ENCODE measurements at places on chromosomes 1 and 21.

DNA sequence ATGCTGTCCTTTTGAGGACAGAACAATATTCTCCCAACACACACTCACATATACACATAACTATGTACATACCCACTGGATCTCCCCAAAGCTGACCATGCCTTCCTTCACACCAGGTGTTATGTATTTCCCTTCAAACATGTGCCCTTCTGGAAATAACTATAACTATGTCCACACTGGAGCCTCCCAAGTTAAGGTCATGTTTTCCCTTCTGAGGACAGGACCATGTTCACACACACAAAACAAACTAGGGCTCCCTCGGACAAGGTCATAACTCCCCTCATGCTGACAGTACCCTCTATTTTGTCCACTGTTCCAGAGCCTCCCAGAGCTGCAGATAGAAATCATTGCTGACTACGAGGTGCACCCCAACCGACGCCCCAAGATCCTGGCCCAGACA lies 7.8 kb downstream of the MMACHC start:
- DNase-seq, result no peak

DNA sequence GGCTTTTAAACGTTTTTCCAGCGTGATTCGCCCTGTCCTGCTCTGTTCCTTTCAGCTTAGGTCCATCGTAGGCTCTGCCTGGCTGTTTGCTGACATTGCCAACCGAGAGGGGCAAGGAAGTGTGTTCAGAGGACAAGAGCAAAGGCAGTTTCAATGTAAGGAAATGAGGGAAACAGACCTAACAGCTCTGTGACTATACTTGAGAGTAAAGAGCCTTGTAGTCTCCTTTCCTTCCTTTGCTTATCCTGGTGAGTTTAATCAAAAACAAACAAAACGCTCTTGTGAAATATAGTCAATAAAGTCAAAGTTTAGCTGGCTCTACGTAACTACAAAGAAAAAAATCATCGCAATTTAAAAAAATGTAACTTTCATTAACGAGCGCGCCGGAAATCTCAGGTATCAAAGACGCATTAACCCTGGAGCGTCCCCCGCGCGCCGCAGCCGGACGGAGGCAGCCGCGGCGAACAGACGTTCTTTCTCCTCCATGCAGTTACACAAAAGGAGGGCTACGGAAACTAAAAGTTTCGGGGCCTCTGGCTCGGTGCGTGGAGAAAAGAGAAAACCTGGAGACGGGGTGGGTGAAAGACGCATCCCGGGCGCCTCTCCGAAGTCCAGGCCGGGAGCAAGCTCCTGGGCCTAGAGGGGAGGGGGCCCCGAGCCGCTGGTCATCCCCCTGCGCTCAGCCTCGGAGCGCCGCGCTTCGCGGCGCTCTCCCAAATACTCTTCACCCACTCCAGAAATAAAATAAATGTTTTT lies 617 bp upstream of the ADGRL2 start:
- no peak for DNase-seq

DNA sequence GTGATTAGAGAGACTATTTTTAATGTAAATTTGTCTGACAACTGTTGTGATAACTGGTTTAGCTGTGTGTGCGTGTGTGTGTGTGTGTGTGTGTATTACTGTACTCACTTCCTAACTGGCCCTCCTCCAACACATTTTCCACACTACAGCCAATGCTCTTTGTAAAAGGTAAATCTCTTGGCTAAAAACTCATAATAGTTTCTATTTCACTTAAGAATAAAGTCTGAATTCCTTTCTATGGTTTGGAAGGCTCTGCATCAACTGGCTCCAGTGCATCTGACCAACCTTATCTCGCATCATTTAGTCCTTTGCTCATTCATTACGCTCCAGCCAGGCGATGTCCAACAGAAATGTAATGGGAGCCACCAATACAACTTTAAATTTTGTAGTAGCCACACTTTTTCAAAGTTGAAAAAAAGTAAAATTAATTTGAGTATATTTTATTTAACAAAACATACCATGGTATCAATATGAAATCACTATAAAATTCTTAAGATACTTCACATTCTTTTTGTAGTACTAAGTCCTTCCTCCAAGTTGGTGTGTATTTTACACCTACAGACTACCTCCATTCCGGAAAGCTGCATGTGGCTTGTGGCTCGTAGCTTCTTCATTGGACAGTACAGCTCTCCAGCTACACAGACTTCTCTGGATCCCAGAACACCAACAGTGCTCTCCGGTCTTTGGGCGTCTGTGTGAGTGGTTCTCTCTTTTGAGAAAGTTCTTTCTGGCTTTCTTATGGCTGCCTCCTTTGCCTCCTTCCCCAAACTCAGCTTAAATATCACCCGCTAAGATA lies 68.9 kb downstream of the NRIP1 start:
- DNase-seq, result no peak

DNA sequence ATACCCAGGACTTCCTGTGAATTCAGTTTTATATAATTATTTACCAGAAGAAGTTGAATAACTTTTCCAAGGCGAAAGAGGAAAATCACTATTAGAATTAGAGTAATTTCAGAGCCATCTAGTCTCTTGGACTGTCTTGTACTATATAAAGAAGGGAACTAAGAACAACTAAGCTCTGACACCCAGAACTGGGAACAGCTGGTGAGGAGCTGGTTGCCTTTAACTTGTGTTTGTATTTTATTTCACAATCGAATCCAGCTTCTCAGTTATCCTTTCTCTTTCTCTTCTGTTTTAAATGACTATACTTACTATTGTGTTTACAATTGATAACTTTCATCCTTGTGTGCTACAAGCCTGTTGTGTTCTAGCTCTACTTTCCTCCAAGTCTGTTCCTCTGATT lies 8.4 kb downstream of the SNX27 start:
- no peak for DNase-seq

DNA sequence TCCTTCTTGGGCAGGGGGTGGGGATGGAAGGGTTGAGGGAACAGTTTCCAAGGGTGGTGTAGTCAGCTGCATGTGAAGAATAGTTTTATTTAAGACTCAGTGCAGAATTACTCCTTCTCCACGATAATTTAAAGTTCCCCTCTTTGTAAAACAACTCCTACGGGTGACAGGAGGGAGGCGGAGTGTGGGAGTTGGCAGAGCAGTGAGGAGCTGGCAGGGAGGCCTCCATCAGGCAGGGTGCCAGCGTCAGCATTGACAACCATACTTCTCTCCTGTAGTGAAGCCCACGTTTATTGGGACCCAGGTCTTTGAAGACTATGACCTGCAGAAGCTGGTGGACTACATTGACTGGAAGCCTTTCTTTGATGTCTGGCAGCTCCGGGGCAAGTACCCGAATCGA lies 93.8 kb downstream of the MTR start:
- no peak for DNase-seq

GRCh38 chr1:156213644-156213966 lies 798 bp downstream of the PMF1 start:
- no peak for DNase-seq

- no peak for DNase-seq
Observed at GRCh38 chr1:226615876-226616275, 67.3 kb downstream of the STUM start.

- no peak for DNase-seq
Observed at GRCh38 chr21:42565886-42566523, 52.4 kb downstream of the SLC37A1 start.

DNA sequence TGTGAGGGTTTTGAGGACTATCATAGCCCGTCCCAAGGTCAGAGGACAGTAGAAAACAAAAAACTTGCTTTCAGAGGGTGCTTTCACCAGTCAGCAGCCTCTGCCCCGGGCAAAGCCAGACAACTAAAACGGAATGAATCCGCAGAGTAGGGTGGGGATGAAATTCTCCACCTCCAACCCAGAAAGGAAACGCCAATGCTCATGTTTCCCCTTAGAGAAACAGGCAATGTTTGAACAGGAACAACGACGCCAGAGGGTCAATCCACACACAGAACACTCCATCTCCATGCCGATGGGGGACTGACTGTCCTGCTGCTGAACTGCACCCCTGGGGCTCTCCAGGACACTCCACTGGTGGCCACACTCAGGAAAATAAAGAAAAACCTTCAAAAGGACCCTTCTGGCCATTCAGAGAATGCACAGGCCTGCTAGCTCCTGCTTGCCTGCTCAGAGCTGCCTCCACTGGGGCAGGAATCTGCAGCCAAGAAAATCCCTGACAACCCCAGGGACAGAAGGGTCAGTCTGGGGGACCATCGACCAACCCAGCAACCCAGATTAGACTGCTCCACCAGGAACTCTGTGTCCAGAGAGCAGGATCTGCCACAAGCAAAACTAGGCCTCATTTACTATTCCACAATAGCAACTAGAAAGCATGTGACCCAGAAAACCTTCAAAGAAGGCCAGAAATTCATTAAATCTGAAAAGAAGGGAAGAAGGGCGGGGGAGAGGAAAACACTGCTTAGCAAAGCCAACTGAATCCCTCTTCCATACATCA lies 116.0 kb downstream of the TOMM20 start:
- no peak for DNase-seq

- no peak for DNase-seq
Observed at GRCh38 chr1:31776516-31776915, 12.4 kb upstream of the ADGRB2 start.

GRCh38 chr1:62228136-62228882 lies 33.7 kb downstream of the L1TD1 start:
- DNase-seq, result no peak

- no peak for DNase-seq
Observed at GRCh38 chr1:13642306-13643004, 57.5 kb upstream of the PRDM2 start.

GRCh38 chr1:49240709-49241221 lies 464.1 kb upstream of the BEND5 start:
- DNase-seq, result no peak

- no peak for DNase-seq
Observed at GRCh38 chr1:168887381-168887780, 158.4 kb upstream of the DPT start.

DNA sequence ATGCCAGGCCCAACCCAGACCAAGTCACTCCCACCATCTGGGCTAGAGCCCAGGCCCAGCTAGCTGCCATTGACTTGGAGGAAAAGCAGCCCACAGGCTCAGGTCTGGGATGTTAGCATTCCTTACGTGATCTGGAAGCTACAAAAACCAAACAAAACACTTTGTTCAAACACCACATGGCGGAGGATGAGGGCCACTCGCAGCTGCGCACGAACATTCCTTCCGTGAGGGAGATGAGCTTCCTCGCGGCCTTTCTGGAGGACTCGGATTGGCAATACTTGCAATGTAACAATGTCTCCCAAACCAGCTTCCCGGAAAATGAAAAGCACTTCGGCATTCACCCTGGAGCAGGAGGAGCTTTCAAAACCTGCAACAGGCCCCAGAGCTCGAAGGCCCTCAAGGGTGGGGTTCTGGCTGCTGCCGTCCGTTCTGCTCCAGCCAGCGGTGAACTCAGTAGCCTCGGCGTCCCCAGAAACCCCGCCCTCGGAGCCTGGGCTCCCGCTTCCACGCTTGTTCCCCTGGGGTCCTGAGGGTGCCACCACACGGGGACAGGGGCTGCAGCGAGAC lies 40.5 kb downstream of the COL6A1 start:
- DNase-seq, result no peak

DNA sequence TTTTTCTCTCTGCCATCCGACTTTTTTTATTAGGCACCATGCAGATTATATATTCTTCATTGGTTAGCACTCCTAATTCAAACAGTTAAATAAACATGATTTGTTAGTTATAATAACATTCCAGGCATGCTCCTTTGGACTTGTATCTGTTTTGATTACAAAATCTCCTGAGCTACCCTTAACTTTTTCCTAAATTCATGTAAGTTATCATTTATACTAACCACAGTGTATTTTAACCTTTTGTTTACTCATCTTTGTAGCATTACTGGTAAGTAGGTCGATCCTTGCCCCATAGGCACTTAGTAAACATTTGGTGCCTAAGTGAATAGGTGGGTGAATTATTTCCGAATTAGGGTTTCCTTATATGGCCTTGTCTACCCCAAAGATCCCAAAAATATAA lies 43.8 kb downstream of the MIER1 start:
- DNase-seq, result no peak

DNA sequence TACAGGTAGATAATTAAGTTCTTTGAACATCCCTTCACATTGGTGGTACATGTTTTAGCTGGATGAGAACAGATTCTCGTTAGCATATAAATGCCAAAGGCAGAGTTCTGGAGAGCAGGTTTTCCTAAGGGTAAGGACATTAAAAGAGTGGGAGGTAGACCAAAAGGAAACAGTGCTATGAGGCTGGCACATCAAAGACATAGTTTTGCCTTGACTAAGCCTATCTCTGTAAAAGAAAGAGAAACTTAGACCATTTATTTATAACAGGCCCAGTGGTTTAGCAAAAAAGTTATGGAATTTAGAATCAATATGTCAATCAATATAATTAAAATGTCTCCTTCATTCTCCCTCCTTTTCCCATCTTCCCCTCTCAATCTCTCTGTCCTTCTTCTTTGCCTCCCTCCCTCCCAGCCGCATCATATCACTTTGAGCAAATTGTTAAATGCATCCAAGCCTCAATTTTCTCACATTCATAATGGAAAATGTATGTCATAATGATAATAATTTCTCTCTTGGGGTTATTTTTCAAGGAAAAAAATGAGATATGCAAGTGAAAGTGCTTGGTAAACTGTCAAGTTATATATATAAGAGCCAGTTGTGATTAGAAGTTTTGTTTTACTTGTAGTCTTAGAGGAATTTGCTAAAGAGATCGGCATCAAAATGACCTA lies 209.9 kb upstream of the SGIP1 start:
- no peak for DNase-seq

DNA sequence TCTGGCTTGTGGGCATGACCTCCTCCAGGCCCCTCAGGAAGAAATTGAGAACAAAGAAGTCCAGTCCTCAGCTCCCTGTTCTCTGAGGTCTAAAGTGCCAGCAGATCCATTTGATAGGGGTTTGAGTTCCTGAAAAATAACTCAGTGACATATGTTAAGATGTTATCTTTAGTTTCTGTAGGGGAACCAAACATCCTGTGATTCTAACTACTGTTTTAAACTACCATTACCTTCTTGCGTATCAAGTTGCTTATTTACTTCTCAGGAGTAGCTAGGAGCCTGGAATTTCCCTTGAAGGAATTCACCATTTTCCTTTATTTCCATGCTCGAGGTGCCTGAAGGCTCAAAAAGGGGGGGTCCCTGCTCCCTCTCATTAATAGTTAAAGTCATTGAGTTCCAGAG lies 18.8 kb upstream of the LIN9 start:
- DNase-seq, result no peak

- no peak for DNase-seq
Observed at GRCh38 chr21:36338975-36339374, 19.0 kb downstream of the MORC3 start.

DNA sequence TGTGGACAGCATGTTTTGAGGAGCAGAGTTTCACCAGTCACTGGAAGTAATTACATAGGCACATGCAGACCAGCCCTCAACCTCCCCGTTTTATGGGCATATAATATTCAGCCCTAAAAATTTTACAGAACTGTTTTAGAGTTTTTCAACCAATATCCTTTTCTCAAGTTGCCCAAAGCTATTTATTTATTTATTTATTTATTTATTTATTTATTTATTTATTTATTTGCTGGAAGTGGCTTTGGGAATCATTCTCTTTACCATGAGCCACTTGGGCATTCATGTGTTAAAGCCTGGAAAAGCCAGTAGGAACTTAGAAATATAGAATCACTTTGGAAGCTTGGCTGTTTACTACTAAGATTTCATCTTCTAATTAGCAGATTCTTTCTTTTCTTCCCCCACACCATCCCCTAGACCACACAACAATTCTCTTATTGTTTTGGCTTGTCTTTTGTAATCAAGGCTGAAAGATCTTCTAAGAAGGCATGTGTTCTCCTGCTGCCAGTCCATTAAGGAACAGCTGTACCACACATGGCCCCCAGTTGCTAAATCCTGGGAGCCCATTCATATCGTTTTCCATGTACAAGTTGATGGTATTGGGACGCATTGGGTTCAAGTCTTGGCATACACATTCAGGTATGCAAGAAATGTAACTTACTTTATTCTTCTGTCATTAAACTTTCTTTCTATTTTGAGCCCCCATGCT lies 220.0 kb downstream of the PAPPA2 start:
- no peak for DNase-seq

All from stimulated activated CD8-positive, alpha-beta memory T cell treated with anti-CD3 and anti-CD28 coated beads, Interleukin-15, amount 100 ng/mL, for 1 hour (primary cell).